ENCODE measurements at places on chromosomes 5 and 9. TPM values are rescaled to one million over a fixed set of nuclear protein-coding genes. Genes with fewer than 3 reads are reported as not detected.

Gene C1QTNF2
- total RNA-seq, result 0.72 TPM

DNA sequence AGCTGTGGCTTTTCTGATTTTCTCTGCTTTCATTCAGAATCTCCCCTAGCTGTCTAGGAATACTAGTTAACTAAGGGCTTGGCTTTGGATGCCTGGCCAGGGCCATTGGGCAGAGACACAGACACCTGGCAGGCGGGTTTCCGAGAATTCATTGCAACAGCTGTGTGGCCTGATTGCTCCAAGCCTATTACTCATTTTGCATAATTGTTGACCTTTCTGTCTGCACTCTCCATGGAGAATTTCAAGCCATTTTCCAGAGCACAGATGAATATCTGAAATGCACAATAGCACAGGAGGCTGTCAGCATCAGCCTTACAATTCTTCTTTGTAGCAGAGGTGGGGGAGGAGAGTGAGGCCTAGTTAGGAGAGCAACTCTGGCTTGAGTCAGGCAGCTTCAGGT lies 310.5 kb downstream of the DMAC1 start:
- H3K27ac ChIP-seq, result no peak overlapping the region
- H3K4me3 ChIP-seq, result no peak overlapping the region
- H3K36me3 ChIP-seq, result no peaks in the 10 kb centered on the region
- no peak for DNase-seq
- H3K4me1 ChIP-seq, result no peaks in the 10 kb centered on the region

GRCh38 chr9:132993511-132993939 lies 15.0 kb downstream of the GFI1B start:
- H3K4me3 ChIP-seq, result no peak overlapping the region
- H3K36me3 ChIP-seq, result no peaks in the 10 kb centered on the region
- H3K4me1 ChIP-seq, result no peaks in the 10 kb centered on the region
- H3K27me3 ChIP-seq, result peaks cover 58% of the 10 kb centered on the region

DNA sequence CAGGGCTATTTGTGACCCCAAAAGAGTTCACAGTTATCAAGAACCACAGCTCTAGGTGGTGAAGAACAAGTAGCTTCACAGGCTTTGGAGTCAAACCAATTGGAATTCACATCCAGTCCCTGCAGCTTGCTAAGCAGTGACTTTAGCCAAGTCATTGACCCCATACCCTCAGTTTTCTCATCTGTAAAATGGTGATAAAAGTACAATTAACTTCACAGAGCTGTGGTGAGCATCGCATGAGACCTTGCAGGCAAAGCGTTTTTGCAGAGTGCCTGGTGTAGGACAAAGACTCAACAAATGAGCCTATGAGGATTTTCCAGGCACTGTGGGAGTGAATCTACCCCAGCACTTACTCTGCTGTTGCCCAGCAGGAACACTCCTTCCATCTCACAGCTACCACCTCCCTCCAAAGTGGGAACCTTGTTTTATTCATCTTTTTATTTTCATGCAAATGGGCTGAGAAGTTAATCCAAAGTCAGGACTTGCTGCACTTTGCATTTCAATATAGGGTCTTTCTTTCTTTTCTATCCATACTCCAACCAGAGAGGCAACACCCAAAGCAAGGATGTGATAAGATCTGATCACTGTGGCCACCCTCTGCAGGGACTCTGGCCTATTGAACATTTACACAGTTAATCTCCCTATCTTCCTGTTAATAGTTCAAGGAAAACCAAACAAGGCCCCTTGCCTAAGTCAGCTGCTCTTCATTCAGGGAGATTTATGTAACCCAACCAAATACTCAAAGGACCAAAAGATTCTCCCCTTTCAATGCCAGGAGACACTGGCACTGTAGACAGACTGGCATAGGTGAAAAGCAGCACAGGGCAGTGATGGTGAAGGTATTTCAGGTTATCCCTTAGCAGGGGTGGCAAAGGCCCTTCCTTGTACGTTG lies 41.9 kb downstream of the ABCA1 start:
- H3K36me3 ChIP-seq, result peaks cover 66% of the 10 kb centered on the region
- no peak overlapping the region for H3K4me3 ChIP-seq
- no peak for DNase-seq
- H3K27ac ChIP-seq, result no peak overlapping the region
- H3K27me3 ChIP-seq, result no peaks in the 10 kb centered on the region

DNA sequence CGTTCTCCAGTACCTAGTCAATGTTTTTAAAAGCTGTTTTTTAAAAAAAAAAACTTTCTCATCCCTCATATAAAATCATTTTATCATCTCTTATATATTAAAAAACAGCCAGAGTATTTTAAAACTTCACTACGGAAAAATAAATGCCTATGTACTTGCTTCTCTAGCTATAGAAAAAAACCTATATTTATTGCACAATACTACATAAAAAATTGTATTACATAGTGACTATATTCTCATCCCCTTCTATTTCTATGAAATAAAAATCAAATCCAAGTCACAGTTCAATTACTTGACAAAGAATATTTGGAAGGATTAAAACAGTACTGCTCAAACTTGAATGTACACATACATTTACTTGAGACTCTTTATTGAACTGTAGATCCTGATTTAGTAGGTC lies 56.7 kb downstream of the RICTOR start:
- peaks cover 10% of the 10 kb centered on the region for H3K4me1 ChIP-seq
- no peaks in the 10 kb centered on the region for H3K36me3 ChIP-seq
- H3K27me3 ChIP-seq, result no peaks in the 10 kb centered on the region
- no peak for DNase-seq

- H3K4me3 ChIP-seq, result no peak overlapping the region
- no peaks in the 10 kb centered on the region for H3K36me3 ChIP-seq
- H3K27ac ChIP-seq, result peak overlapping the region; percentile 21
- peaks cover 8% of the 10 kb centered on the region for H3K4me1 ChIP-seq
- H3K27me3 ChIP-seq, result no peaks in the 10 kb centered on the region
Measured at GRCh38 chr5:113296676-113297075, 138.1 kb downstream of the TSSK1B start.

Gene NEUROG1
- not detected for total RNA-seq

DNA sequence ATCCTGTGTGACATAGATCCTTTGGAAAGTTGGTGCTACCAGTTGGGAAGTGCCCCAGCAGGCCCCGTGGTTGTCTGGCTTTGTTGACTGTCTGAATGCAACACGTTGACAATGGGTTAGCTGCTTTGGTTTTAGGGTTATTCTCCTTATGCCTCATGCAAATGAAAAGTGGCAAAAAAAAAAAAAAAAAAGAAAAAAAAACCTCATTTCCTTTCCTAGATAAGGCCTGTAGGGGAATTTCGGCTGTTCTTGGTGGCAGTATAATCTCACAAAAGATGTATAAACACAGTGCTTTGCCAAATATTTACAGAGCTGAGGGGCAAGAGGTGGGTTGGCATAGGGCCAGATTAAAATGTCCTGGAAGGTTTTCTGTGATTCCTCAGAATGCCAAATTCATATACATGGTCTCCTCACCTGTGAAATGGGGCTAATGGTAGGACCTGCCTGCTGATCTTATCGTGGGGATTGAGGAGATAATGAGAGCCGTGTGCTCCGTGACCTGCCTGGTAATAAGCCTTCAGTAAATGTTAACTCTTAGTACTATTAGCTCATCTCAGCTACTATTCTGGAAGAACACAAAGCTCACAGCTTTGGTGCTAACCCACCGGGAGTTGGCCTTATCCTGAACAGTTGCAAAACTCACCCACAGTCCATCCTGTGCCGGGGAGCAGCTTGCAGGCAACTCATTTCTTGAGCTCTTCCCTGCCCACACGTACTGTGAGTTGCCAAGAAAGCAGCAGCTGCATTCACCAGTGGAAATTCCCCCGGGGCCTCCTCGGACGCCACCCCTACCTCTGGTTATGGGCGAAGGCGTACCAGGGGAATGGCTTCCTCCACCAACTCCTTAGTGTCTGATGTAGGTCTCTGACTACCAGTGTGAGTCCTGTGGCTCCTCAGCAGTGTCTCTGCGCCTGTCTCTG lies 220.3 kb downstream of the NR3C1 start:
- H3K36me3 ChIP-seq, result no peaks in the 10 kb centered on the region
- no peak overlapping the region for H3K27ac ChIP-seq
- H3K4me1 ChIP-seq, result 0 out of 2 replicates have a peak, but pooled peaks cover 2% of the 10 kb centered on the region
- DNase-seq, result peak; percentile 48

Gene PDE8B
- under 0.01 TPM for total RNA-seq

All from IMR-90 (cell line).